NCI-H1092 treated with DMSO at 0.1 percent for 48 hours (cell line): ENCODE measurements at places on chromosomes 12 and 14.
A peak's percentile ranks its signal among the peaks of the same experiment; 100 is the strongest.

DNA sequence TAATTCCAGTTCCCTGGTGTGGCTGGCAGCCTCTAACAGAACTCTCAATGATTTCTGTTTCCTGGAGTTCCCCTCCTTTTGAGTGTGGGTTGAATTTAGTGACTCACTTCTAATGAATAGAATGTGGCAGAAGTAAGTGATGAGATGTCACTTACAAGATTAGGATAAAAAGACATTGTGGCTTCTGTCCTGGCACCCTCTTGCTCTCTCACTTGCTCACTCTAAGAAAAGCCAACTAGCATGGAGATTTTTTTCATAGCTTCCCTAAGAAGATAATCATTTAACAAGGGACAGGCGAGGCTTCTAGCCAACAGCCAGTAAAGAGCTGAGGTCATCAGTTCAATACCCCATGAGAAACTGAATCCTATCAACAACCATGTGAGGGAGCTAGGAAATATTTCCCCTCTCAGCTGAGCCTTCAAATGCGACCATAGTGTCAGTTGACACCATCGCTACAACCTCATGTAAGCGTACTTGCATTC, 156.7 kb downstream of the TMTC3 start:
- DNase-seq = peak; percentile 32

DNA sequence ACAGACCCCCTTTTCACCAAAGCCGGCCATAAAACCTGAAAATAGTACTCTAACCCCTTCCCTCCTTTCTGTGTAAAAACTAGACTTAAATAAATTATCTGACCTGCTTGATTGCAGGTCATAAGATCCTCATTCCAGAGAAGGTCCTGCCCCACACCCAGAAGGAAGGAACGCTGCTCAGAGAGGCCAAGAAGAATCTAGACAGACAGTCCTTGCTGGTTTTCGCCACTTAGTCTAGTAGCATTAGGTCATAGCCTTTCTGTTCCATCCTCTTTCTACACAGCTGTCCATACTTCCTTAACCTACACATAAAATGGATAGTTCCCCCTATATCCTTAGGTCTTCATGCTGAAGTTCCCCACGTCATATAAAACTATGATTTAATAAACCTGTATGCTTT, 83.7 kb upstream of the IGF1 start:
- no peak for DNase-seq

GRCh38 chr12:118866346-118866745, 115.0 kb upstream of the SRRM4 start:
- DNase-seq = no peak

- DNase-seq = no peak
Measured at GRCh38 chr12:92547420-92547819, 155.4 kb upstream of the PLEKHG7 start.

DNA sequence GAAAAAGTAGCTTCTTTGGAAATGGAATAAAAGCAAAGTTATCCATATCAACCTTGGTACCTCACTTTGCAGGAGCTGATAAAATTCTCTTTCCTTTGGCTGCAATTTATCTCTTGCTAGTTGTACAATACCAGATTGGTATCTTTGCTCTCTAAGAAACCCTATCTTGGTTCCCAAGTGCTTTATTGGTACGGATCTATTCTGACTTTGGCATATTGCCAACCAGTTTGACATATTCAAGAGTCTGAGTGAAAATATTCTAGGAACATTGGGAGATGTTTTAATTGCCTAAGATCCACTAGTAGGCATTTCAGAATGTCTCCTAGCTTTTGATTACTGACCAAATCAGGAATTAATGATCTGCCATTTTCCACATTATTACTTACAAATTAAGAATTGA, 167.2 kb upstream of the ATP2B1 start:
- DNase-seq = no peak

DNA sequence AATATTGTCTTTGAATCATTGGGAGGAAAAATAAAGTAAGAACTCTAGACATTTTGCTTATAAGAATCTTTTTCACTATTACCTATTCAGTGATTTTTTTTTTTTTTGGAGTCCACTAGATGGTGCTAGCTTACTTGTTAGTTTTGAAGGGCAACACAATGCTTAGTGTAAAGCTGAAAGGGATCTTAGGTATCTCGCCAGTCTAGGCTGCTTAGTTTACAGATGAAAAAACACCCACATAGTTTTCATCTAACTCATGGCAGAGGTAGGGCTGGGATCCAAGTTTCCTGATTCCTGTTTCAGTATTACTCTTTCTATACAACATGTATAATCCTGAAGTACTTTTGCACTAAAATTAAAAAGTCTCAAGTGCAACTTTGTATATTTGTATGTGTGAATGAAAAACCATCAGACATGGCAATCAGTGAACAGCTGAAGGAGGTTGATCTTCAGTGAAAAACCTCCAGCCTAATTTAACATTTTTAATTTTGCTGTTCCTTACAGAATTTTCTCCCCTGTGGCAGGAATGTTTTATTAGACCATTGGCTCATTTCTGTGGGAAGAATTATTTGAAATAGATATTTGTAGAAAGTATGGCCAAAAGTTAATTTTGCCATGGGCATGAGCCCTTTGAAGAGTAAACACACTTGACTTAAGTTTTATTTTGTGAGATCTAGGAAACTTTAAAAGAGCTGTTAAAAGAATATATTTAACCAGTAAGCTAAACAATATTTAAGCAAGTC, 40.7 kb downstream of the LRRIQ1 start:
- peak; percentile 70 for DNase-seq
